ENCODE measurements at places on chromosomes 6 and 20. TPM values are rescaled to one million over a fixed set of nuclear protein-coding genes. Genes with fewer than 3 reads are reported as not detected.

SLC16A10 gene
- 9.1 TPM for total RNA-seq

RIPOR2 gene
- total RNA-seq = 112 TPM

SPDEF gene
- 33.8 TPM for total RNA-seq

GRCh38 chr6:284486-284885, 7.8 kb upstream of the DUSP22 start:
- DNase-seq = no peak

PRL gene
- not detected for total RNA-seq

SLC22A16 gene
- total RNA-seq = not detected

DNA sequence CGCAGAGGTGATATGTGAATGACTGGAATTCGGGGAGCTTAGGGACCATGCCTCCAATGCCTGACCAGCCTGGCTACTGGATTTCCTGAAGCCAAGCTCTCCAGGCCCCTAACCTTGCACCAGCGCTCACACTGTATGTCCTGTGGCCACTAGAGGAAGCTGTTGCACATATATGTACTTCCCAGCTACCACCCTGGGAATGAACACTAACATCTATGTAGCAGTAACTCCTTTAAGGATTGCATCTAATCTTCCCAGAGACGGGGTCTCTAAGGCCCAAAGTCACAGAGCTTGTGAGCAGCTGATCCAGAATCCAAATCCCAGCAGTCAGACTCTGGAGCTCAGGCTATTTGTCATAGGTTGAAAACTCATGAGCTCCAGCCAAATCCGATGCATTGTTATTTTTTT, 20.4 kb upstream of the BPIFB1 start:
- no peak for DNase-seq

ADA gene
- total RNA-seq = 25.6 TPM
